ENCODE measurements at places on chromosomes 7 and 10. TPM values are rescaled to one million over a fixed set of nuclear protein-coding genes. Genes with fewer than 3 reads are reported as not detected.

- H3K27ac ChIP-seq: no peak overlapping the region
- no peak for DNase-seq
- no peak overlapping the region for H3K4me3 ChIP-seq
- no peaks in the 10 kb centered on the region for H3K27me3 ChIP-seq
- H3K4me1 ChIP-seq: no peaks in the 10 kb centered on the region
Measured at GRCh38 chr7:71650653-71651337, 518.9 kb downstream of the GALNT17 start.

The CREB5 gene
- not detected for total RNA-seq

DNA sequence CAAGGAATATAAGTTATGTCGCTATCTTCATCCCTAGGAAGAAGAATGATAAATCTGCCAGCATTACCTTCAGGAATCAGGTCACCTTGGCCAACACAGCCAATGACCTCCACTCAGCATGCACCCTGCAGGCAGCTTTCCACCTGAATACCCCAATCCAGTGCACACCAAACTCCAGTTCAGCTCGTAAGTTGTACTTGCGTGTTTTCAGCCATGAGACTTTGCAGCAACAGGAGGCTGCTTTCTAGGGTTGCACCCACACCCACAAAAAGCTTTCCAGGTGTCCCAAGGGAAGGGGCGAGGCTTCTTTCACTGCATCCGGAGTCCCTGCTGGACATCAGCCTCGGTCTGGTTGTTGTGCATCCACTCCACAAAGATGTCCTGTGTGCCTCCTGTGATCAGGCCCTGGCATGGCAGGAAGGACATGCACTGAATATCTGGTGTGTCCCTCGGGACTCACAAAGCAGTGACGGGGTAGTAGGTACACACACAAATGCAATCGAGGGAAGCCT is 282.9 kb downstream of the GRID1 start:
- no peaks in the 10 kb centered on the region for H3K36me3 ChIP-seq
- H3K4me3 ChIP-seq: no peak overlapping the region
- H3K27ac ChIP-seq: no peak overlapping the region
- H3K4me1 ChIP-seq: no peaks in the 10 kb centered on the region
- no peak for DNase-seq

The NUPR2 gene
- not detected for total RNA-seq

GRCh38 chr10:122516734-122517133 is 43.8 kb upstream of the DMBT1 start:
- H3K4me1 ChIP-seq: peaks cover 26% of the 10 kb centered on the region
- no peak for DNase-seq
- H3K4me3 ChIP-seq: no peak overlapping the region

DNA sequence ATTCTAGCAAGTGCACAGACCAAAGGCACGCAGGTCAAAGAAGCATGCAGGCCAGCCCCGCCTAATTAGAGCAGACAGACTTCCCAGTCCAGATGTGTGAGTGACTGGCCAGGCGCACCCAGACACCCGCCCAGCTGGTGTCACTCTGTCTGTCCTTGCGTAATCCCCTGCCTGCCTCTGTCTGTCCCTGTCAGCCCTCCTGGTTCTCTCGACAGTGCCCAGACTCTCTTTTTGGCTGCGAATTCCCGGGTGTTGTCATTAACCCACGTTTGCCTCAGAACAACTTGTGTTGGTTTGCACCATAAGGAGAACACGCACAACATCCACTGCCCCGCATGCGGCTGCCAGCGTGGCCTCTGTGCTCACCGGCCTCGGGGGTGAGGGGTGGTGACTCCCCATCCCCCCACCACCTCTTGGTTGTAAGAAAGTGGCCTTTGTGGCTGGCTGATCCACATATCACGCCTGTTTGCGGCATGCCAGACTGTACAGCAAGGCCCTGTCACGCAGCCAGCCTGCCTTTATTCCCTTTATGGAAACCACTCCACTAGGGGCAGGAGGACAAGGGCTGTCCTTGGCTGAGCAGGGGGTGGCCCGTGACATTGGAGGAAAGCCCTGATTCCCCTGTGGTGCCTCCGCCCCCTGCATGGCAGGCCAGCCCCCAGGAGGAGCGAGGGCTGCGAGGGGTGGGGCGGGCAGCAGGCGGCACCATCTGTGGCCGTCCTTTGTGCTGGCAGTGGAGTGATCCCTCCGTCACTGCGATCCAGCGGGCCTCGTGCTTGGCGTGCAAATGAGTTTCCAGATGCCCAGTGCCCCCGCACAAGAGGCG is 72.8 kb upstream of the PPIF start:
- H3K4me3 ChIP-seq: no peak overlapping the region
- no peak overlapping the region for H3K27ac ChIP-seq
- H3K36me3 ChIP-seq: no peaks in the 10 kb centered on the region
- DNase-seq: no peak

DNA sequence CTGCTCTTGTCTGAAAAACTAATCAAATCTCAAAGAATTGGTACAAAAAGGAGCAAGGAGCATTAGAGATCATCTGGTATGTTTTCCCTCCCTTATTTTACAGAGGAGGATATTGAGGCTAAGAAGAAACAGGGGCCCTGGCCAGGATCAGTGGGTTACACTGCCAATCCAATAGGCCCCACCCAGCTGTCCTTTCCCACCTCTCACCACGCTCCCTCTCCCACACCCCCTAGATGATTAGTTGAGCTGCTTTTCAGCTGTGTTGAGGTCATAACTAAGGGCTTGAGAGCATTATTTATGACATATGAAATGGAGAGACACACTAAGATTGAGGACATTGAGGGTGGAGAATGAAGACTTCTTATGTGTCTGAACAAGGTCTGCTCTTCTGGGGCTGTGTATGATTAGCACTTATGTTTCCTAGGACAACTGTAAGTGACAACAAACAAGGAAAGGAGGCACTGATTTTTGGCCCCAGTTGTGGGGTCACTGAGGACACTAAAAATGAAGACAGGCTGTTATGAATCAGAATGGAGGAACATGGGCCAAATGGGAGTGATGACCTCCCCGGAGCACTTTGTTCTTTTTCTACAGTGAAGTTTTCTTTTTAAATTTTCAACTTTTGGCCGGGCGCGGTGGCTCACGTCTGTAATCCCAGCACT is 26.5 kb downstream of the VWA2 start:
- no peaks in the 10 kb centered on the region for H3K36me3 ChIP-seq
- no peak overlapping the region for H3K4me3 ChIP-seq
- H3K27ac ChIP-seq: no peak overlapping the region
- no peaks in the 10 kb centered on the region for H3K4me1 ChIP-seq
- H3K27me3 ChIP-seq: no peaks in the 10 kb centered on the region
- DNase-seq: no peak

The DENND2A gene
- total RNA-seq: not detected

- no peaks in the 10 kb centered on the region for H3K36me3 ChIP-seq
- no peaks in the 10 kb centered on the region for H3K27me3 ChIP-seq
Measured at GRCh38 chr10:118148247-118148646, 101.5 kb upstream of the RAB11FIP2 start.

- H3K36me3 ChIP-seq: peaks cover 5% of the 10 kb centered on the region
- no peak for DNase-seq
- no peaks in the 10 kb centered on the region for H3K4me1 ChIP-seq
- no peak overlapping the region for H3K4me3 ChIP-seq
Measured at GRCh38 chr10:113895018-113895417, 40.6 kb downstream of the NHLRC2 start.

GRCh38 chr10:48634198-48634983 is 29.5 kb upstream of the ARHGAP22 start:
- peaks cover 8% of the 10 kb centered on the region for H3K4me1 ChIP-seq
- H3K27ac ChIP-seq: no peak overlapping the region
- no peaks in the 10 kb centered on the region for H3K27me3 ChIP-seq
- no peak for DNase-seq
- no peaks in the 10 kb centered on the region for H3K36me3 ChIP-seq
- H3K4me3 ChIP-seq: no peak overlapping the region

DNA sequence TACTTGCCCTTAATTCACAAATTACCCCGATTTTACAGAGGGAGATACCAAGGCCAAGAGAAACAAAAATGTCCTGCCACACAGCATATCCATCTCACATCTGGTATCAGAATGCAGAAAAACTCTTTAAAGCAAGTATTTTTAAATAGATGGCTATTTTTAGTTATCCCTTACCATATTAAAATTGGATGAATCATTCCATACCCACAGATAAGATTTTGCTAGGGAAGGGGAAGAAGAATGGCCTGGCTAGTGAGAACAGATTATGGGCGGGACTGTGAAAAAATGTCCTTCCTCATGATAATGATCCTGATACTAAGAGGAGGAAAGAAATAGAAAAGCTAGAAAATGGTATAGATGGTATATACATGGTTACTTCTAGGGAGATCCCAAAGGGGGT is 80.6 kb upstream of the GATAD1 start:
- H3K4me1 ChIP-seq: no peaks in the 10 kb centered on the region
- H3K27ac ChIP-seq: no peak overlapping the region
- no peaks in the 10 kb centered on the region for H3K27me3 ChIP-seq
- H3K4me3 ChIP-seq: no peak overlapping the region

- H3K27me3 ChIP-seq: no peaks in the 10 kb centered on the region
- H3K27ac ChIP-seq: no peak overlapping the region
- no peaks in the 10 kb centered on the region for H3K36me3 ChIP-seq
- H3K4me3 ChIP-seq: no peak overlapping the region
Measured at GRCh38 chr10:12390733-12391132, 41.4 kb downstream of the CAMK1D start.

Data from CD8-positive, alpha-beta memory T cell (primary cell).